Fibroblast of mammary gland (primary cell): ENCODE measurements at places on chromosomes 2 and 18.
A peak's percentile ranks its signal among the peaks of the same experiment; 100 is the strongest.

- DNase-seq = no peak
These were observed 31.8 kb upstream of the KCNF1 start for GRCh38 chr2:10879624-10880585.

DNA sequence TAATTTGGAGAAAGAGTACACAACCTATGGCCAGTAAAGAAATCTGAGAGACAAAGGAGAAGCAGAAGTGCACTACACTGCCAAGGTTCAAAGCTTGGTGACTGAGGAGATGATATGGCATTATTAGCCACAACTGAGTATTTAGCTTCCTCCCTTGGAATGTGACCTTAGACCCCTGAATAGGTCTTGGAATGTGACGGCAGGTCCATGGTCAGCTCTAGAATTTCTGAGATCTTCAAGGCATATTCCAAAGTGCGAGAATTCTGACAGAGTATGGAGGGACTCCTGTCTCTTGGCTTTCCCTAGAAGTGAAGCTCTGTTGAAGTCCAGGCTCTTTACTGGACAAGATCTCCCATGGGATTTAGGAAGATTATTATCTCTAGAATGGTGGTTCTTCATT lies 130.0 kb upstream of the FN1 start:
- no peak for DNase-seq

DNA sequence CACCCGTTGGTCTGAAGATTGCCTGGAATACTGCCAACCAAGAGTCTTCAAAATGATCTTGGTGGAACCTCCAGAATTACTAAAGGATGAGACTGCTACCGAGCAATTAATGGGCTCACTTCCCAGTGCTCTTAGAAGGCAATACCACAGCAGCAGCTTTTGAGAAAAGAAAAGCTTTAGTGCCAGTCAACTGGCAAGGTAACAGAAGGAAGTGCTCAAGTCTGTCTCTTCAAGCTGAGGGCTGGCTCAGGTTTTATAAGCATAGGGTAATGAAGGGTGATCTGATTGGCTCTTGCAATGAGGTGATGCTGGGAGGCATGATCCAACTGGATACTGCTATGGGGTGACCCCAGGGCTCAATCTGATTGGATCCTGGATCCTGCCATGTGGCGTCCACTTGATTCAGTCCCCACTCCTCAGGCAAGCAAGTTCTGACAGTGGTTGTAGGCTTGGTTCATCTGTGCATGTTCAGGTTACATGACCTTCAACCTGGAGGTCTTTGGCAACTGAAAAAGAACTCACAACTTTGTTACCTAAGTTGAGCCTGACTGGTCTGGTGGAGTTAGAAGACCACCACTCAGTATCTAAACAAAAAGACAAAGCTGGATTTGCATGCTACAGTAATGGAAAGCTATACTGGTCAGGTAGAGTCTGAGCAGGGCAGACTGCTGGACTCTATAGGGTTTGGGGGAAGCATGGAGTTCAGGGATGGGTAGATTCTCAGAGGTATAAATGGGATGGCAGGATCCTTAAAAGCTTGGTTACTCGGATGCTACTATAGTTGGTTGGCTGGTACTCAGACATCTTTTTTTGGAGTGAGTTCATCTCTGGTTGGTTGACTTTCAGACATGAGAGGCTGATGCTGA lies 14.0 kb upstream of the RIF1 start:
- no peak for DNase-seq

DNA sequence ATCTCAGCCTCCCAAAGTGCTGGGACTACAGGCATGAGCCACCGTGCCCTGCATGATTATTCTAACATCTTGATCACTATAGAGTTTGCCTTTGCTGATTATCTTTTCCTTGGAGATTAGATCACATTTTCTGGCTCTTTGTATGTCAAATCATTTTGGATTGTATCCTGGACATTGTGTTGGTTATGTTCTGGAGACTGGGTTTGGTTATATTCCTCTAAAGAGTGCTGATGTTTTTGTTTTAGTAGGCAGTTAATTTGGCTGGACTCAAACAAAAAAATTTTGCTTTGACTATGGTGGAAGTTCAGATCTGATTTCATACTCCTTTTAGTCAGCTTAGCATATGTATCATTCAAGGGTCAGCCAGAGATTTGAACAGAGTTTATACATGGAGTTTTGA lies 26.4 kb downstream of the ETAA1 start:
- no peak for DNase-seq

DNA sequence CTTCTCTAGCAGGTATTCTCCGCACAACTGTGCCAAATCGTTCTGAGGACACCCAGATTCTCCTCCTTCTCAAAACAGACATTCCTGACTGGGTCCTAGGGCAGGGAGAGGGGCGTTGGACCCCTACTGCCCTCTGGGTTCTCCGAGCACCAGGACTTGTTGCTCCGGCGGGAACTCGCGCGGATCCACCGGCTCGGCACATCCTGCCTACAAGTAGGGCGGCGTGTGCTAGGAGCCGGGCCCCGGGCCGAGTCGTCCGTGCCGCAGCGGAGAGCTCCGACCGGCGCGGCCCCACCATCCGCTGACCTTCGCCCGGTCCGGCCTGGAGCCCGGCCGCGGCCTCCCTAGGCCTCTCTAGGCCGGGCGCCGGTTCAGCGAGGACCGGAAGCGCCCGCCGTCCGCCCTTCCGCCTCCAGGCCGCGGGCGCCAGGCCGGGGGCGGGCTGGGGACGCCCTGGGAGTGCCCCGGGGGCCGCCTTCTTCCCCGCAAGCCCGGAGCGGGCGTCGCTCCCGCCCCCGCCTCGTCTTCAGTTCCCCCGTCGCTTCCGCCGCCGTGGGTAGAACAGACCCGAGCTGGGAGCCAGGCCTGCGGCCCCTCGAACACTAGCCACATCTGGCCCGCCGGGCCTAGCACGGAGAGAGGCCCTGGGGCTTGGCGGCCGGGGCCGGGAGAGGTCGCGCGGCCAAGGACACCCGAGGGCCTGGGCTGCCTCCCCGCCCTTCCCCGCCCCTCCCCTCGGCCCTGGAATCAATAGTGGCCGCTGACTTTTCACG lies 7.6 kb upstream of the ONECUT2 start:
- DNase-seq = no peak

GRCh38 chr18:61742565-61743429 lies 150.0 kb downstream of the RNF152 start:
- peak; percentile 26 for DNase-seq

DNA sequence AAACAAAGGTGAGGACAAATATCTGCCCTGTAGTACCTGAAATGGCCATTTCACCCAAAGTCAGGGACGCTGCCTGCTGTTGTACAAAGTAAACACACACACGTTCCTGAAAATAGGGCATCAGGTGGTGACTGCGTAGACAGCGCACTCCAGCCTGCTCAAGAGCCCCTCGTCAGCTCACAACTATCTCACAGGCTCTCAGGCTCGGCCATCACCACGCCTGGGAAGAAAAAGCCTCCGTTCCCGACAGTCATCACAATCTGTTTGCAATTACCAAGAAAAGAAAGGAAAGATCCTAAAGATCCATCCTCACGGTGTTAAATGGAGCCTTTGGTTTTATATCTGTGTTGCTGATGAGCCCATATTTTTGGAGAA lies 230.2 kb downstream of the ZNF516 start:
- DNase-seq = peak; percentile 14

GRCh38 chr2:43034921-43035320 lies 191.5 kb downstream of the ZFP36L2 start:
- no peak for DNase-seq

GRCh38 chr2:181998041-181998835 lies 12.6 kb downstream of the PPP1R1C start:
- no peak for DNase-seq

- no peak for DNase-seq
These were observed 846 bp upstream of the FKBP7 start for GRCh38 chr2:178479275-178479616.

- peak; percentile 5 for DNase-seq
These were observed 833.7 kb upstream of the CHAC2 start for GRCh38 chr2:52933878-52934277.

DNA sequence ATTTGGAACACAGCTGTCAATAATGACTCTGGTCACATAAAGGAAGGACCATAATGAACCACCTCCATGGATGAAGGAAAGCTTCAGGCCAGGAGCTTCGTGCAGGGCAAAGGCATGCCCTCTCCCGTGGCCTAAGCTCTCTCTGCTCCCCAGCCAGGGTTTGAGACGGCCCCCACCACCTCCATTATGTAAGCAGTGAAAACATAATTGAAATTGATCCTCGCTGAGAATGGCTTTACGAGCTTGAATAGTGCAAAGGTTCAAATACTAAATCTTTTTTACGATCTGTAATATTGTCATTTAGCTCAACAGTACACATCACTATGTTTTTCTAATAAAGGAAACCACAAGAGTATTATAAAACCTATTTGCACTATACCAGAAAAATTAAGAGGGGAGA lies 5.2 kb upstream of the EDAR start:
- no peak for DNase-seq

DNA sequence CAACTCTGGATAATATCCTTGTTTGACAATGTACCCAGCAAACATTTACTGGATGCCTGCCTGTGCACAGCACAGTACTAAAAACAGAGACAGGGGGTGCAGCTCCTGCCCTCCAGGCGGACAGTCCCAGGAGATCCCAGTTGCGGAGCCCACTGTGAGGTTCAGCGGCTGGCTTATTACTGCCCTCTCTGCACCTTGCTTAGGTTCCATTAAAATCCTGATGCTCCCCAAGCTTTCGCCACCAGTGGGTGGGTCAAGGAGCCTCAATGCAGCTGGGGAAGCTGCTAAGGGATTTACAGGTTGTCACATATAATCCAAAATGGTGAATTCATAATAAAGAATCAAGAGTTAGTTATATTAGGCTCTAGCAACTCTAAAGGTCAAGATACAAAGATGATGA lies 38.3 kb downstream of the CRACDL start:
- DNase-seq = no peak

- no peak for DNase-seq
These were observed 64.0 kb downstream of the CHST9 start for GRCh38 chr18:27121108-27121507.

DNA sequence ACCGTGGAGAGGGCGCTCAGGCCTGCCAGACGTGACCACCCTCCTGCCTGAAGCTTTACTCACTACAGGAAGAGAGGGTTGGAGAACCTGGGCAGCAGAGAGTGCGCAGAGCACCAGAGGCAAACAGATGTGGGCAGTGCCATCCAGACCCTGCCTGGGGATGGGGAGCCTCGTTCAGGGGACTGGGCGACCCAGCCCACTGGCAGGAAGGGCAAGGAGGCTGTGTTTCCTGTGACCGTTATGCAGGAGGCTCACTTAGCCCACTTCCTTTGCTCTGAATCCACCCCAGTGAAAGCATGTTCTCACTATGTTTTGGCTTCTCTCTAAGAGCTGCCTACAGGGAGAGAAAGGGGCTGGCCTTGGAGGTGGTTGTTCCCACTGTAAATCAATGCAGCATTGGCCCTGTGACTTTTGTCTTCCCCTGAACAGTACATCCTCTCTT lies 23.0 kb upstream of the ACKR3 start:
- DNase-seq = no peak

DNA sequence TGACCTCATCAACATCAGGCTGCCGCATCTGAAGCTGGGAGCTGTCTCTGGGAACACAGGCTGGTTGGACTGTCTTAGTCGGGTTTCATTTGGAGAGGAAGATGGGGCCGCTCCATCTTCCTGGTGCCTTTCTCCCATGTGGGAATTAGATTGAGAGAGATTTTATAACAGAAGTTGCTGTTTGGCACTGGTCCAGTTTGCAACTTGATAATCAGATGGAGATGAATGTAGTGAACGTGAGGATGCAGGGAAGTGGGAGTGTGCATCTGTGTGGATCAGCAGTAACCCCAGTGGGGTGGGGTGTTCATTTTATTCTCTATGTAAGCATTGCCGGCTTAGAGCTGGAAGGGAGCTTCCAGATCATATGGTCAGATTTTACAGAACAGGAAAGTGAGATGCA lies 250.9 kb downstream of the DCDC2C start:
- no peak for DNase-seq

- no peak for DNase-seq
These were observed 70.3 kb downstream of the STEAP3 start for GRCh38 chr2:119293900-119294299.

- DNase-seq = no peak
These were observed 30.1 kb upstream of the GNAL start for GRCh38 chr18:11658989-11659388.
